CD8-positive, alpha-beta T cell (primary cell): ENCODE measurements at places on chromosomes 16 and 17.

DNA sequence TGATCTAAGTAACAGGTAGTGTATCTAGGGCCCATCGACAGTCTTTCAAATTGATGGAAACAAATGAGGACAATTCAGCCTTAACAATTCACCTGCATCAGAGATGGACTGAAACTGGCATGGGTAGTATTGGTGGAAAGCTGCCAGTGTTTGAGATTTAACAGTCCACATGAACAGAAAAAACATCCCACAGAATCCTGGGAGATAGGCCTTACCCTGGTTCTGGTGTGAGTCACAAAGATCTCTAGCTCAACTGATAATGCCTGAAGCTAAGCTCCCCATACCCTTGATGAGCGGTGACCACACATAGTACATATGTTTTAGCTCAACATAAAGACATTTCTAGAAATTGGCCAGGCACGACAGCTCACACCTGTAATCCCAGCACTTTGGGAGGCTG, 21.9 kb downstream of the CRK start:
- no peak for DNase-seq

- DNase-seq: no peak
Observed at GRCh38 chr17:855569-855968, 73.4 kb downstream of the MRM3 start.

DNA sequence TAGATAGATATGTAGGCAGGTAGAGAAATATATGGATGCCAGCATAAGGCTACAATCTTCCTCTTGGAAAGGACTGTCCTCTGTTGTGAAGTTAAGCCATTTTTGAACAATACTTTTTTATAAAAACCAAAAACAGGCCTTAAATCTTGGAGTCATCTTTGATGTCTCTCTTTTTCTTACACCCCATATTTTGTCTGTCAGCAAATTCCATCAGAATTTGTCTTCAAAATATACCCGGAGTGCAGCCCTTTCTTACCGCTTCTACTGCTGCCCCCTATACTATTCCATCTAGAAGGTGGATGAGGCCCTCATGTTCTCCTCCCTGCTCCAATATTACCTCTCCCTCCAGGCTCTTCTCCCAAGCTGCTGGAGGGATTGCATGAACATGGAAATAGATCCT, 326.5 kb downstream of the HAPSTR1 start:
- DNase-seq: no peak

DNA sequence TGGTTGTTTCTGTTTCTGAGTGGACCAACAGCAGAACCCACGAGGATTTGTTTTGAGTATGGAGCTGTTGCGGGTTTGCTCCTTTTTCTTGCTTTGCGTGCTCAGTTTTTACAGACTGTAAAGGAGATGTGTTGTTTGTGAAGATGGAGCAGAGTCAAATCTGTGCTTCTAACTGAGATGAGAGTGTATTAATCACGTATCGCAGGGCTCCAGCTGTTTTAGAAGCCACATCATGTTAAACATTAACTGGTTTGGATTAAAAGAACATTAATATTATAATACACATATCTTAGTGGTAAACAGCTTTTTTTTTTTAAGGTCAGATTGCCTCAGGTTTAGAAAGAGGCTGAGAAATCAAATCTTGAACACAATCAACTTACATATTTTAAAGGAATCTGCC, 69.4 kb downstream of the YPEL2 start:
- DNase-seq: no peak

DNA sequence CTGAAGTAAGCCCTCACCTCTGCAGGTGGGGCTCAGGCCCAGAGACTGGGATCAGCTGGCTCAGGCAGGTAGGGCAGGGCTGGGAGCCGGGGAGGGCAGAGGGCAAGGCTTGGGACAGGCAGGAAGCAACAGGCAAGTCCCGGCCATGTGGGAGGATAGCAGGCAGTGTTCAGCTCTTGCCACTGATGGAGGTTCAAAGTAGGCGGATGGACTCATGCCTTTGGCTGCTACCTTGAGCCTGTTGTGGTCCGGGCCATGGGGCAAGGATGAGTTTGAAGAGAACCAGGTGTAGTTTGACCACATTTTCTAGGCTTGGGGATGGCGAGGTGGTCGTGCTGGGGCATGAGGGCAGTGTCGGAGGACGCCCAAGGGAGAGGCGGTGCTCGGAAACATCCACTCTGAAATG, 2.7 kb downstream of the PRCD start:
- DNase-seq: no peak

GRCh38 chr17:63639125-63639524, 16.9 kb downstream of the MAP3K3 start:
- DNase-seq: no peak
